ENCODE measurements at places on chromosomes 1 and 21.

- DNase-seq: no peak
Measured at GRCh38 chr1:233936842-233937241, 32.4 kb downstream of the SLC35F3 start.

- no peak for DNase-seq
Measured at GRCh38 chr1:203911806-203912205, 50.4 kb downstream of the SNRPE start.

GRCh38 chr1:228226956-228227791, 19.3 kb downstream of the OBSCN start:
- DNase-seq: no peak

GRCh38 chr1:60746278-60746791, 336.0 kb upstream of the NFIA start:
- no peak for DNase-seq

DNA sequence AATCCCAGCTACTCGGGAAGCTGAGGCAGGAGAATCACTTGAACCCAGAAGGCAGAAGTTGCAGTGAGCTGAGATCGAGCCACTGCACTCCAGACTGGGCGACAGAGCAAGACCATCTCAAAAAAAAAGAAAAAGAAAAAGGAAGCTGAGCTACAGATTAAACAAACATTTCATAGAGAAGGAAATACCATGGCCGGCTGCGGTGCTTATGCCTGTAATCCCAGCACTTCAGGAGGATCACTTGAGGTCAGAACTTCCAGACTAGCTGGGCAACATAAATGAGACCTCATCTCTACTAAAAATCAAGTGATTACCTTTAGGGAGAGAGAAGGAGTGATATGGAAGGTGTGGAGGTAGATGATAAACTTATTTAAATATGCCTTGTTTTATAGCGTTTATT, 14.0 kb upstream of the CFAP126 start:
- no peak for DNase-seq

DNA sequence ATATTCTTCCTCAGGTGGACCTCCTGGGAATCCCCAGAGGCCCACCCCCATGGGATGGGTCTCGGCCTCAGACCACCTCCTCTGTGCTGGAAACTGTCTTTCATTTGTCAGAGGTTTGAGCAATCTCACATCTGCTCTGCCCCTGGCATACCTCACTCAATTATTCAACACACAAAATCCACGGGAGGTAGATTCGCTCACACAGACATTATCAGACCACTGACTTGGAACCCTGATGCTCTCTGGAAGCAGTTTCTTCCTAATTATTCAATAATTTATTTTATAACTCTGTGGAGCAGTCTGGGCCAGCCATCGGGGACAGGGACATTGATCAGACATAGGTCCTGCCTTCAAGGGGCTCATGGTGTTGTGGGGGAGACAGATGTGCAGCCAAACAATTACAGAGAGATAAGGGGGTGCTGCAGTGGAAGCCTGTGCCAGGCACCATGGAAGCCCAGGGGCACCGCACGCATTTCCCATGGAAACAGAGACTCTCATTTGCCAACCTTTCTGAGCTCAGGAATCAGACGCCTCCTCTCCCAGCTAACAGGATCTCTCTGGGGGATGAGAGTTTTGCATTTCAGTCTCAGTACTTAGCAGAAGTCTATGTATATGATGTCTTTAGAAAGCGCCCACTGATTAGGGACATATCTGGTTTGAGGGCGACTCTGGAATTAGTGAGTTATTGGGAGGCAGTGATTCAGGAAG, 96.5 kb downstream of the HMGB4 start:
- DNase-seq: no peak

GRCh38 chr1:215631489-215631888, 64.4 kb downstream of the KCTD3 start:
- DNase-seq: no peak

DNA sequence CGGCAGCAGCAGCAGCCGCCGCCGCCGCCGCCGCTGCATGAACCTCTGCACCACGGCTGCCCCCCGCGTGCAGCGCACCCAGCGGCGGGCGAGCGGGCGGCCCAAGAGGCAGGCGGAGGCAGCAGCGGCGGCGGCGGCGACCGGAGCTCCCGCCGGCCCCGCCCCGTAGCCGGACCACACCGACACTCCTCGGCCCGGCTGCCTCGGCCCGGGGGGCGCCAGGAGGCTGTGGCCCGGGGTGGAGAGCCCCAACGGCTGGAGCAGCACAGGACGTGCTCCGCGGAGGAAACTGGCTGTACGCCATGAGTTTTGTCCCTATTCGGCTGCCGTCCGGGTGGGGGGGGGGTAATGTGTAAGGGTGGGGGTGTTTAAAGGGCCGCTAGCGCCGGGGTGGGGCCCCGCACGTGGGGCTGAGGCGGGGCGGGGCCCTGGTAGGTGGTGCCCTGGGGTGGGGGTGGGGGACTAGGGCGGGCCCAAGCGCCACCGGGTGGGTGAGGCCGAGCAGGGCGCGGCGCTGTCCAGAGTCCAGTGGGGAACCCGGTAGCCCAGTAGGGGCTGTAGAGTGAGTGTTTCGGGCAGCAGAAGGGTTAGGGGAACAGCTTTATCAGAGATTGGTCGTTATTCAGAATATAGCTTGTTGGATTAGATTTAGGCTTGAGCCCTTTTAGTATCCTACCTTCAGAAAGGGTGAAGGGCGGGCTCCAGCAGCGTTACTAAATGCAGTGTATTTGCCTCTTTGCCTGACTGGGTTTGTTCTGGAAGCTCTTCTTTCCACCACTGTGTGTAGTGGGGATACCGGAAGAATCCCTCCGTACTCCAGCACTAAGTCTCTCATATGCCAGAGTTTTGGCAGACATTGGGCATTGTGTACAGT, at the start of gene FAM78B:
FAM78B (minus strand) TSS at position 304 of the 874 bp plus-strand sequence. CDS start 753 bp downstream, outside the sequence.
- peak; percentile 32 for DNase-seq

GRCh38 chr1:67855444-67855843, 22.2 kb upstream of the GNG12 start:
- no peak for DNase-seq

DNA sequence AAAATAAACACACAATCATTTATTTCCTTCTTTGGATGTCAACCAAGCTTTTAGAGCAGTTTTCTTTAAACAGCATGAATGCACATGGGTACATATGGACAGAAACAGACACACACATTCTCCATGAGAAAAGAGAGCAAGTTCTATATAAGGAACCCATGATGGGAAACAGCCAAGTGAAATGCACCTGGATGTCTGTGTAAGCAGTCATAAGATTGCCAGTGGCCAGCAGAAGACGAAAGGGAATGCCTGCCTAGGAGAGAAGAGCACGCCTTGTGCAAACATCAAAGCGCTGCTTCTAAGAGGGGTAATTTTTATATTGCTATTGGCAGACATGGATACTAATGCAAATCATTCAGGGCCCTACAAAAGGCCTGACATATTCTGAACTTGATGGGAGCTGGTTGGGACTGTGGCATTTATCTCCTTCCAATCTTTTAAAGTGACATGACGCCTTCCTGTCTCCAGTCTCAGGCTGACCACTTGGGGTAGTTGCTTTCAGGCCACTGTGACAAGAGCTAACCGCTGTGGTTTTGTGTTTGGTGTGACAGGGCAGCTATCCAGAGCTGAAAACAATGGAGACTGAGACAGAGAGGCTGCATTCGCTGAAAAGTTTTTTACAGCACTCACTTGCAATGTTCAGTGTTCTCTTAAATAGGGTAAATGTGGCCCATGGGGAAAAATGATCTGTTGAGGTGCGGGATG, 75.0 kb upstream of the DPT start:
- DNase-seq: no peak
